CD4-positive, alpha-beta memory T cell (primary cell): ENCODE measurements at places on chromosomes 3 and 15. TPM values are rescaled to one million over a fixed set of nuclear protein-coding genes. Genes with fewer than 3 reads are reported as not detected.

DNA sequence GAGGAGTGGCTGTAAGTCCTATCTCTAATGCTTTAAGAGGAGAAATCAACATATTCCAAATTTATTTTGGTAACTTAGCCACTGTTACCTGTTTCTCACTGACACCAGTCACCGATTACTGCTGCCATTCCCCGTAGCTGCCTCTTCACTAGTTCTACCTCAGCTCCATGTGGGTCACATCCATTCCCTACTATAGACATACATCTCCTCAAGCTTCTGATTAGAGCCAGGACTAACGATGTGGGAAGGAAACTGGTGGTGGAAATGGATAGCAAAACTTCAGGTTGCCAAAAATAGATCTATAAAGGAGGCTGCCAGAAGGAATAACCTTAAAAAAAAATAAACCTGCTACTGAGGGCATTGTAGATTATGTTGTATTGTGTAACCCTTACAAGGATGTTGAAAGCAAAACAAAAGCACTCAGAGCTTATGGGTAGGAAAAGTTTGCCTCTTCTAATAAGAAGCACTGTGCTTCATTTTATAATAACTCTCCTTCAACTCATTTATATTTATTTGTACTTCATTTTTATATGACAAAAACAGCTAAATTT lies 56.0 kb downstream of the KAT2B start:
- H3K27ac ChIP-seq: no peak overlapping the region
- H3K27me3 ChIP-seq: no peaks in the 10 kb centered on the region
- H3K4me3 ChIP-seq: no peak overlapping the region
- H3K4me1 ChIP-seq: peaks cover 26% of the 10 kb centered on the region

- no peaks in the 10 kb centered on the region for H3K4me1 ChIP-seq
- no peak for DNase-seq
- no peak overlapping the region for H3K4me3 ChIP-seq
- H3K27me3 ChIP-seq: no peaks in the 10 kb centered on the region
- no peaks in the 10 kb centered on the region for H3K36me3 ChIP-seq
- no peak overlapping the region for H3K27ac ChIP-seq
Observed at GRCh38 chr3:64985072-64985471, 297.3 kb upstream of the ADAMTS9 start.

GRCh38 chr3:72786668-72787067 lies 61.6 kb downstream of the SHQ1 start:
- DNase-seq: no peak
- peaks cover 10% of the 10 kb centered on the region for H3K4me1 ChIP-seq
- H3K27ac ChIP-seq: no peak overlapping the region

GRCh38 chr3:182644790-182645433 lies 148.4 kb upstream of the ATP11B start:
- no peak for DNase-seq
- no peak overlapping the region for H3K4me3 ChIP-seq
- no peak overlapping the region for H3K27ac ChIP-seq

CFAP100 gene
- not detected for polyA plus RNA-seq

DNA sequence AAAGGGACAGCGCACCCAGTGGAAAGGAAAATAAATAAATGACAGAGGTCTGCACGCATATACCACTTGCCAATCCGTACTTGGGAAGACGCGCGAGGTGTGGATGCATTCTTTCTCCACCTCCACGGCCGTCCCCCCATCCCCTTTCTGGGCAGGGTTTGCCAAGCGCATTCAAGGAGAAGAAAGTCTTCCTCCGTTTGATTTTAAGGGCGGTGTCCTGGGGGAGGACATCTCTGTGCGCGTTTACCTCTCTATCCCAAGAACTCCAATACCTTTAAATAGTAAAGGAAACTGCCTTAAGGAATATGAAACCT lies 576 bp upstream of the MB21D2 start:
- H3K36me3 ChIP-seq: no peaks in the 10 kb centered on the region
- H3K4me3 ChIP-seq: peak overlapping the region; percentile 91
- no peaks in the 10 kb centered on the region for H3K27me3 ChIP-seq

LNP1 gene
- 0.61 TPM for polyA plus RNA-seq

DNA sequence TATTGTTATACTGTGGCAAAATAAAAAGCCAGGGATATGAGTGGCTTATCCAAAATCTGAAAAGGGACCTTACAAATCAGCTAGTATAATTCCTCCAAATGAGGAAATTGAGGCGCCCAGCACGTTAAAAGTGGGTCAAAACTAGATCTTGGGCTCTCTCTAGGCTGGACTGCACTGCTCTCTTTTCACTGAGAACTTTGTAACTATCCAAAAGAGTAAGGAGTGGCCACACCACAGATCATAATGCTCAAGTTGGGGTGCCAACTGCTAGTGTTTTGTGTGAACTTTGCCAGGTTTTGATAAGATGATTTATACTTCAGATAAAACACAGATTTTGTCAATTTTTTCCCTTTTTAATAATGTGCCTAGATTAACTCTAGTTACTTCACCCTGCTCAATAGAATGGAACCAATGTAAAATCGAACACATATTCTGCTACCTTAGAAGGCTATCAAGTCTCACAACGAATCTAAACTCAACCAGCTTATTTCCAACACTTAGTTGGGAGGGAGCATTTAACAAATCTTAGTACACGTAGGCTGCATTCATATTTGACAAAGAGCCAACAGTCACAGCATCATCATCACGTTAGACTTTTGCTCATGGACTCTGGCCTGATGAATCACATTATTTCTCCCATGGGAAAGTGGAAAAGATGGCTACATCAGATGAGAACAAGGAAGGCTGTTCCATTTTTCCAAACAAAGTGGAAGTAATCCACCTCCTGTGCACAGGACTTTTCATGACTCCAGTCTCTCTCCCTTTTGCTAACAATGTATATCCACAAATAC lies 64.4 kb downstream of the ABI3BP start:
- H3K36me3 ChIP-seq: no peaks in the 10 kb centered on the region
- H3K4me1 ChIP-seq: no peaks in the 10 kb centered on the region
- no peaks in the 10 kb centered on the region for H3K27me3 ChIP-seq
